ENCODE measurements at places on chromosomes 5 and 9.
A peak's percentile ranks its signal among the peaks of the same experiment; 100 is the strongest.

GRCh38 chr9:130870491-130871381 is 25.9 kb downstream of the QRFP start:
- DNase-seq = no peak

GRCh38 chr5:112869948-112870347 is 8.9 kb downstream of the SRP19 start:
- DNase-seq = no peak

- DNase-seq = no peak
Observed at GRCh38 chr5:15502208-15502607, 2.2 kb downstream of the FBXL7 start.

- peak; percentile 36 for DNase-seq
Observed at GRCh38 chr9:83538172-83538889, at the start of gene FRMD3. Gene FRMD3 (minus strand): TSS chr9:83538401. CDS start chr9:83538231, 170 bp downstream.

DNA sequence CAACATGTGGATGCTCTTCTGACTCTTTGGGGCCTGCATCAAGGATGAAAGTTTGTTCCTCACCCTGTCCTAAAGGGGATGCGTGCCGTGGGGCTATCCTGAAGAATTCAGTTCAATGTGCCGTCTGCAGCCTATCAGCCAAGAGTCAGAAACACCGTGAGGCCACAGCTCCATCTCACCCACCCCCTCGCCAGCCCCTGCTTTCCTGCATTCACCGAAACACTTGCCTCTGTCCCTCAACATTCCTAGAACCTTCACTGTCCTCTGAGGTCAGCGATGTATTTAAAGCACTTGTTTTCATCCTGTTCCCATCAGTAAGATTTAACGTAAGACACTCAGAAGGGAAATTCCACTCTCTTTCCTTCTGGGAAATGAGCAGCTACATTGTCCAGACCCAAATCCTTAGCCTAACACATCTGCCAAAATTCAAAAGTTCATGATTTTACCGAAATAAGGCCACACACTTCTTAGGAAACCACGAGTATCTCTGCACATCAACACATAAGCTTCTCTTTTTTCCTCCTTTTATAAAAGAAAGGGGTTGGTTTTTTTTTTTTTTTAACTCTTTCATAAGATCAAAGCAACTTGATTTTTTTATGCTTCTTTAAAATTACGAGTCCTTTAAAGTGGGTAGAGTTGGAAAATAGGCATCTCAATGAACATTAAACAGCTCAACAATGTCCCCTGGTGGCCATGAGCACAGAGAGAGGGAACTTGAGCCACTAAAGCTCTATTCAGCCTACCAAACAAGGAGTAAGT is 100.7 kb downstream of the SUSD1 start:
- peak; percentile 84 for DNase-seq

DNA sequence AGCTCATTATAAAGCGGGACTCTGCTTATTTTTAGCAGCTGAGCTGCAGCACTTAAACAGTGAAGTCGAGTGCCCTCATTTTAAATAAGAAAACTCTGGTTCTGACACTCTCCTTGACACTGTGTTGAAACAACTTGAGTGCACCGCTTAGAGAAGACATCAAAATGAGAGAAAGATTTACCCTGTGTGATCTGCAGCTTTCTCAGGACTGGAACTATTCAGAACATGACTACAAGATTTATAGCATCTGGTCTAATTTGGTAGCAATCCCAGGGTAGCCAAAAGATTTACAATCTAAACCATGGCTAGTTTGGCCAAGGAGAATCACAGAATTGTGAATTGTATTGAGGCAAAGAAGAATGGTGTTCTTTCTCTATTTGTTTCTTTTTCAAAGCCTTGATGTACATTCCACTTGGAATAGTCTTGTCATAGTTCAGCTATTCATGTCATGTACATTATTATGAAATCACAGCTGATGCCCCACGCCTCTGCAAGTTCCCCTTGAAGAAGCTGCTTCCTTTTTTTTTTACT is 38.7 kb downstream of the PLEKHG4B start:
- no peak for DNase-seq

DNA sequence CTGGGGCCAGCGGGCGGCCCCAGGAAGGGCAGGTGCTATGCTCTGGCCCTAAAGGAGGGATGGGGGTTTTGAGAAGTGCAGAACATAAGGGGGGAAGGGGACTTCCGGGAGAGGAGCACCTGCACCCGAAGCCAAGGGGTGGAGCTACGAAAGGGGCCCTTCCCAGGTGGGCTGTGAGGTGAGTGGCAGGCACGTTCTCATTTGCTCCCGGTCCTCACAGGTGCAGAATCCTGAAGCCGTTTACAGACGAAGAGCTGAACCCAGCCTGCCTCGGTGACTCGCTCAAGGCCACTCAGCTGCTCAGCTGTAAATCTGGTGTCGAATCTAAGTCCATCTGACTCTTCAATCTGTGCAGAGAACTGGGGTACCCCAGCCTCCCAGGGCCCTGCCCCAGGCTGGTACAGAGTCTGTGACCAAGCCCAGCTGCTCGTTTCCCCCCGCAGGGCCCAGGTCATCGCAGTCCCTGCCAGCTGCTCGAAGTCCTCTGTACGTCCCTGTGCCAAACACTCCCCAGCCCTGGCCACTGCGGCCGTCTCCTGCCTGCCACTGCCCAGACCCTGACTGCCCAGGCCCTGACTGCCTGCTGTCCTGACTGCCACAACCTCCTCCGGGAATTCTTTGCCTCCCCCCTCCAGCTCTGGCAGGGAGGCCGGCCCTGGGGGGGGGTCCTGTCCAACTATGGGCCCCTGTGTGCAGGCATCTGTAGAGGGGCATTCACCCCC is 53.8 kb upstream of the RXRA start:
- no peak for DNase-seq

GRCh38 chr9:93013856-93014582 is 44.5 kb upstream of the SUSD3 start:
- no peak for DNase-seq

- no peak for DNase-seq
Observed at GRCh38 chr5:178350361-178351220, 118.0 kb upstream of the PHYKPL start.

DNA sequence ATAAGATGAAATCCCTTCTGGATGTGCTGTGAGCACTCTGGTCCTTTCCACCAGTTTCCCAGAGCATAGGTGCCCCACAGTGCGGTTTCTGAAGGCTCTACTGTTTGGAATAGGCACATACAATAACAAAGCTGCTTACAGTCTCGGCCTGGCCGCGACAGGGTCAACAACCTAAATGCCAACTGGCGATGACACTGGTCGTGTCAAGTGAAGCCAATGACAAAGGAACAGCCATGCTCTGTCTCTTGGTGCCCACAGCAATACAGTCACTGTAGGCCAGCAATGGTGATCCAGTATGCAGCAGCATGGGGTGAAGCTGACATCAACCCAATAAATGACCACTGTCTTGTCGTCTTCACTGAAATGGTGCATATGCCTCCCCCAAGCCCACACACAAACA is 47.8 kb upstream of the EQTN start:
- DNase-seq = no peak

GRCh38 chr5:158423623-158424200 is 564.8 kb upstream of the CLINT1 start:
- DNase-seq = no peak

DNA sequence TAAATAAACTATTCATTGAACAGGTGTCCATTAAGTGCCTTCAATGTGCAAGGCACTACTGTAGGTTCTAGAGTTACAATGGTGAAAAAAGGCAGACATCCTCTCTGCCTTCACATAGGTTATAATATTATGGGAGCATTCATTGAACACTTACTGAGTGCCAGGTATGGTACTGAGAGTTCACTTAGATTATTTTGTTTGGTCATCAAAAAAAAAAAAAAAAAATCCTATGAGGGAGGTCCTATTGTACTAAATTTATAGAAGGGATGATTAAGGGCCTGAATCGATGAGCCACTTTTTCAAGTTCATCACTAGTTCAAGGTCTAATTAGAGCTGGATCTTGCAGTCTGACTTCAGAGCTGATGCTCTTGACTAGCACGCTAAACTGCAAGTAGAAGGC is 22.8 kb upstream of the PANK3 start:
- DNase-seq = no peak

All from activated CD8-positive, alpha-beta T cell treated with anti-CD3 and anti-CD28 coated beads for 36 hours (primary cell).